Activated CD8-positive, alpha-beta memory T cell treated with anti-CD3 and anti-CD28 coated beads for 1 hour (primary cell): ENCODE measurements at places on chromosomes 4 and X.

DNA sequence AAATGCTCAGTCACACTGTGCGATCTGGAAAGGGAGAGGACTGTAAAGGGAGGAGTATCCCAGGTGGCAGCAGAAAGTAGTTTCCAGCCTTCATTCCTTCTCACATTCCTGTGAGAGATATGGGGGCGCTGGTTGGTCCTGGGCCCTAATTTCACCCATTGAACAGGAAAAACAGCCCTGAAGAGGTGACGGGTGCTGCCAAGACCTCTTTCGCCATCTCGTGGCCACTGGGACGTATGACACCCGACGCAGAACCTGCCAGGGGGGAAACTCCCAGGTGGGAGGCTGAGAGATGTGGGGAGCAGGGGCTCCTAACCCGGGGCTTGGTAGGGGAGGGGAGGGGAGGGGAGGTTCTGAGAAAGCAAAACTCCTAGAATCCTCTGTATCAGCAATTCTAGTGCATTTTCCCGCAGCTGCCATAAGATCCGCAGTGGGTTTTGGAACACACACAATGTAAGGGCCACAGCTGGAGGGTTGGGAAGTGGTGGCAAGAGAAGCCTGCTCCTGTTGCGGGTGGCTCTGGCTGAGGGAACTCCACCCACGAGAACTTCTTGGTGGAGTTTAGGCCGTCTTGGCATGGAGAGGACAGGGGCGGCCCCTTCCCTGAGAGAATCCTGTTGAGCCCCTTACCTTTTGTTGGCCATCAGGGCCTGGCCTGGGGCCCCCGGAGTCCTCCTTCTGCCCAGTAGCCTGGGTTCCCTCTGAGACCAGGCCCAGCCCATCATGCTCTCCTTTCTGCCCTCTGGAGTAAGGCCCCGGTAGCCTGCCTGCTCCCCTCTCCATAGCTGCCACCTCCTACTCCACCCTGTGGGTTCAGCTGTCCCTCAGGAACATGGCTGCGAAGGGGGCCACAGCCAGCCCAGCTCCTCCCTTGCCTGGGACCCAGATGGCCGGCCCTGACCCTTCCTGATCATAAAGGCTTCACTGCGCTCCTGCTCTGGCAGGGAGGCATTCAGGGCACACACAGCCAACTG, 134.1 kb downstream of the OR13H1 start:
- peak; percentile 0 for DNase-seq

- DNase-seq = no peak
These were observed 38.5 kb upstream of the PRSS48 start for GRCh38 chr4:151238477-151238876.

- no peak for DNase-seq
These were observed 316.8 kb downstream of the NAF1 start for GRCh38 chr4:162849937-162850336.

- no peak for DNase-seq
These were observed 66.4 kb upstream of the HHIP start for GRCh38 chr4:144579411-144580030.

GRCh38 chrX:40880712-40881111, 145.4 kb upstream of the MED14 start:
- no peak for DNase-seq
